ENCODE measurements at places on chromosomes 7 and 10. TPM values are rescaled to one million over a fixed set of nuclear protein-coding genes. Genes with fewer than 3 reads are reported as not detected.
A peak's percentile ranks its signal among the peaks of the same experiment; 100 is the strongest.

The ZNF22 gene
- total RNA-seq, result 36.9 TPM

The TAS2R41 gene
- not detected for total RNA-seq

GRCh38 chr10:9875353-9875752 lies 1142.3 kb upstream of the CELF2 start:
- no peak for DNase-seq
- no peak overlapping the region for H3K4me3 ChIP-seq
- H3K27me3 ChIP-seq, result no peaks in the 10 kb centered on the region
- no peaks in the 10 kb centered on the region for H3K36me3 ChIP-seq

The XRCC2 gene
- 22.8 TPM for total RNA-seq

DNA sequence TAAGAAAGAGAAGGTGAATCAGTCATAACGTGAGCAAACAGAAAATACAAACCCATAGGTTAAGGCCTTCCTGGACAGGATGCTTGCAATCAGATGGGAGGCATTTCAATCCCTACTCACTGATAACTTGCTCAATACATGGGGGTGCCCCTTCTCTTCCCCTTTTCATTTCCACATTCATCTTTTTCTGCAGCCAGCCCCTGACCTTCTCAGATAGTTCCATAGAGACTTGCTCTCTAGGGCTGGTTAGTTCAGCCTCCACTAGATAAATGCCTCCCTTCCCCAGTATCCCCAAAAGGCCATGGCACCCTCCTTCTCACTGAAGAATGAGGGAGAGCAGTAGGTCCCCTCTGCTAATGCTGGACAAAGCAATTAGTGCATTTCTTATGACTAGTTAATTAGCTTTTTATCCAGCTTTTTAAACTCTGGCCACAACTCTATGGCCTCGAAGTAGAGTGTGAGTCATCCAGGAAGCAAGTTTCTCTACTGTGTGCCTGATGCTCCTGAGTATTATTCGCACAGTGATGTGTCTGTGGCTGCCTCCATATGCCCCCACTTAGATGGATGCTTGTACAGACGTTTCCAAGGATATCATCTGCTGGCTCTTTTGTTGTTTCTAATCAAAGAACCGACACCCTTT lies 12.7 kb downstream of the CHN2 start:
- H3K27ac ChIP-seq, result no peak overlapping the region
- H3K4me1 ChIP-seq, result no peaks in the 10 kb centered on the region
- no peak for DNase-seq
- H3K4me3 ChIP-seq, result no peak overlapping the region

DNA sequence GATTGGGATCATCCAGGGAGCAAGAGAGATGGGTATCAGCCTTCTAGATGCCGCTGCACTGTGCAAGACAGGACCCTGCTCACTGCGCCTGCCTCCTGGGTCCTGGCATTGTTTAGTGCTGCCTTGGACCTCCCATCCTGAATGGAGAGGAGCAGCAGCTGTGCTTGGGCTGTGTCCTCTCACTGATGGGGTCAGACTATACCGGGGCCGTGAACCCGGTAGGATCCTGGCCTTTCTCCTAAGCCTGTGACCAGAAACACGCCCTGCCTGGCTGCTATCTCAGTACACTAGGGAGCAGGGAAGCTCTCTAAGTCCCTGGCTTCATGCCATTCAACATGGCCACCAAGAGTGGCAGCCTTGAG lies 309.4 kb upstream of the ZNF32 start:
- no peak overlapping the region for H3K4me3 ChIP-seq
- DNase-seq, result no peak
- no peaks in the 10 kb centered on the region for H3K4me1 ChIP-seq

DNA sequence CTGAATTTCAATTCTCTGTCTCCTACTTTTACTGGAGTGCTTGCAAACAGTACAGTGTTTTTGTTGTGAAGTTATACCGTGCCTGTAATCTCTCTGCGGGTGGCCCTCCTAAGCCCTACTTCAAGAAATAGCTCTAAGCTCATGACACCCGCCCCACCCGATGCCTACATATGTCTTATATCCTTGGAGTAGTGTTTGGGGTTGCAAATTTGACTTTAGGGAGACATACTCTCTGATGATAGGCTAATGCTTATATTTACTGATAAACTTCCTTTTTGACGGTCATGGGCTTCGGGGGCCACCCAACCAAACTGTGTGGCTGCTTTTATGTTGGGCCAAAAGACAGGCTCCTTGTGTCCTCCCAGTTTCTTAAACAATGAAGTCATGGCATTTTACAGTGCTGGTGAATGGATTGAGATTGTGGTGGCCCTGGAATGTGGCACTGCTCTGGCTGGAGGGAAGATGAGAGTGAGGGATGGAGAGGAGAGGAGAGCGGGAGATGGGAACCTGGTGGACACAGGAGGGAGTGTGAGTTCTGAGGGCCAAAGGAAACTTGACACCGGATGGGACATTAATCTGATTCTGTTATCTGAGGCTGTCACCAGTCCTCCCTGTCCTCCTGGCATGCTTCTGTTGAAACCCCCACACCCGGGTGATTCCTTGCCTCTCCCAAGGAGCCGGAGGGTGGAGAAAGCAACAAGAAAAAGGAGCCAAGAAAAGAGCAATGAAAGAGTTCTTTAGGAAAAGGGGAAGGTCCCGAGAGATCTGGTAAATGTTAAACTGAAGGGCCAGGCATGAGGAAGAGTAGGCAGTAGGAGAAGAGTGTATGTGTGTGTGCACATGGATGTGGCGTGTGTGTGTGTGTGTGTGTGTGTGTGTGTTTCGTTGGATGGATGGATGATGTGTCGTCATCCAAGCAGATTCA lies 113.3 kb downstream of the TCF7L2 start:
- DNase-seq, result peak; percentile 57
- H3K36me3 ChIP-seq, result peaks cover 28% of the 10 kb centered on the region
- peaks cover 25% of the 10 kb centered on the region for H3K4me1 ChIP-seq
- H3K4me3 ChIP-seq, result peak overlapping the region; percentile 51
- no peaks in the 10 kb centered on the region for H3K27me3 ChIP-seq
- H3K27ac ChIP-seq, result no peak overlapping the region

The CLDN4 gene
- total RNA-seq, result 15.5 TPM

DNA sequence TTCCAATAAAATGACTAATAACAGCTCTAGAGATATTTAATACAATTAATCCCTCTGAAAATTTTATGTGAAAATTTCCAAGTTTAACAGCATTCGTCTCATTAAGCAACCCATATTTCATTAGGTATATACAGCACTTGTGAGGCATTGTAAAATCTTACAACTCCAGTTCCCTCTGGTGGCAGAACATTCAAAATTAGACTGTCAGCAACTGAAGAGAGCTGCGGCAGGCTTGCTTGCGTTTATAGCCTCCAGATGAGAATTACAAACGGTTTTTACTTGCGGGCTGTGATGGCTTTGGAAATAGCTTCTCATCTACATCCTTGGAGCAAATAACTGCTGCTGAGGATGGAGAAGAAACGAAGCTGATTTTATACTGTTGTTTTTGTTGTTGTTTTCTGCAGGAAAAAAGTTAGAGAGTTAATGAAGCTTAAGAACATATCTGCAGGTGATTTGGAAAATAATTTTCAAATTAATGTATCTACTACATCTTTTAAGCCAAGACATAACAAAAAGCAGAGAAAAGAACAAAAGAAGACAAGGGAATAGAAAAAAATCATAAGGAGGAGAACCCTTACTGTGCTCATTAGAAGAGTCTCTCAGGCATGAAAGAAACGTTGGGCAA lies 171.3 kb downstream of the MAGI2 start:
- no peak overlapping the region for H3K27ac ChIP-seq
- no peaks in the 10 kb centered on the region for H3K4me1 ChIP-seq
- no peak overlapping the region for H3K4me3 ChIP-seq
- no peak for DNase-seq

DNA sequence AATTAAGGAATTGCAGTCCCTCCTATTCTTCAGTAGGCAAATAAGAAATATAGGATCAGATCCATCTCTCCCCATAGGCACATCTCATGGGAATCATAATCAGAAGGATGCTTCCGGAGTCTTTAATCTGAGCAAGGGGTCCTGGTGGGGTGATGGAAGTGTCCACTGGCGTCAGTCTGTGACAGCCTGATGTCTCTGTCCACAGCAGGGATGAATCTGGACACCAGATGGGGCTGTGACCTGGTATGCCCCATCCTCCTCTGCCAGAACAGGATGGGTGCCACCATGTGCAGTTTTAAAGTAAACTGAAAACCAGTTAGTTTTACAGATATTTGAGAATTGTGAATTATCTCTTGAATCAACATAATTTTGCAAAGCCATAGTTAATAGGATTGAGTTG lies 148.7 kb downstream of the C1GALT1 start:
- no peaks in the 10 kb centered on the region for H3K27me3 ChIP-seq
- H3K4me3 ChIP-seq, result no peak overlapping the region
- no peaks in the 10 kb centered on the region for H3K36me3 ChIP-seq
- no peak for DNase-seq

- DNase-seq, result no peak
- H3K27ac ChIP-seq, result no peak overlapping the region
- peaks cover 2% of the 10 kb centered on the region for H3K4me1 ChIP-seq
- H3K36me3 ChIP-seq, result 0 out of 3 replicates have a peak, but pooled peaks cover 2% of the 10 kb centered on the region
Observed at GRCh38 chr7:36224934-36225858, 72.1 kb downstream of the EEPD1 start.

DNA sequence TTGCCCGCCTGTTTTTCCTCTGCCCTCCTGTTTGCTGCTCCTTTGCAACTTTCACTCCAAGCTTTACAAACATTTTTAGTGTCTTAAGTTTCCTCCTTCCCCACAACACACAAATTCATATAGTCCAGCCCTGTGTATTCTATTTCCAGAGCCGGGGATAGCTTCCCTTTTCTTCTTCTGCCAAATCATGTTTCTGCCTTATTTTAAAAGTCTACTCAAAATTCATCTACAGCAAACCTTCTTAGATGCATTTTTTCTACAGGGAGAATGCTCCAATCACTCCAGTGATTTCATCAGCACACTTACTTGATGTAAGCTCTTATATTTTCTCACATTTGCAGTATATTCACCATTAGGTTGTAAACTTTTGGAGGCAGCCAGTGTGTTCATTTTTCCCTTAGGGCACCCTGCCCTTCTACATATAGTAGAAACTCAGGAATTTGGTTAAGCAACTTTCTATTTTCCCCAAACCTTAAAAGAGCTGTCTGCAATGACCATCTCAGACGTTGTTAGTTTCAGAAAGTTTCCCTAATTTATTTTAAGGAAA lies 12.4 kb upstream of the ACTA2 start:
- no peak overlapping the region for H3K27ac ChIP-seq
- no peaks in the 10 kb centered on the region for H3K27me3 ChIP-seq
- no peak for DNase-seq
- no peaks in the 10 kb centered on the region for H3K4me1 ChIP-seq
- no peaks in the 10 kb centered on the region for H3K36me3 ChIP-seq
- H3K4me3 ChIP-seq, result no peak overlapping the region

DNA sequence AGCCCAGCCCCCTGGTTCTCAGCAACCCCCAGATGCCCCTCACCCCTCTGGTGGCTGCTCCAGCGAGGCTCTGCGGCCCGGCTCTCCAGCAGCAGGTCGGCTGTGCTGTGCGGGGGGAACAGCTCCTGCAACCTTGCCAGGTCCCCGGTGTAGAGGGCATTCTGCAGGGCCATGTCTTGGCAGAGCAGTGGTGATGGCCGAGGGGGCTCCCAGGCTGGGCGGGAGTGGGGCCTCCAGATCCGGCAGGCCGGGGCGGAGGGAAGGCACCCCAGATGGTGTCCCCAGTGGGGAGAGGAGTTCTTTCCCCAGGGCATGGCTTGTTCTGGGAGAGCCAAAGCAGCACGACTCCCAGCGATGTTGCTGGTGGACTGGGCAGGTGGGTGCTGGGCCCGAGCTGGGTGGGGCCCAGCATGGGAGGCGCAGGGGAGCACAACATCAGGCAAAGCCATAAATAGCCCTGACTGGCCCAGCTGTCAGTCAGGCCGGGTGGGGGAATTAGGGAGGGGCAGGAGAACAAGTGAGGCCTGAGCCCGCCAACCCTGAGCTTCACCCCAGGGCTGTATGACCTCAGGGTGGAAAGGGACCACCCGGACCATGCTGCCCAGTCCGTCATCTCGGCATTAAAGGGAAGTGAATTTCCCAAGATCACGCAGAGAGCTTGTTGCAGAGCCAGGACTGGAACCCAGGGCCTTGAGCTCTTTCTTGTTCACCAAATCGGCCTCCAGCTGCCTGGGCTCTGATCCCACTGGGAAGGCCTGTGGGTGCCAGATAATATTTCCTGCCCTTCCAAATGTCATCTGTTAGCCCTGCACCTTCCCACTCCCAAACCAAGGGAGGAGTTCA lies 580 bp upstream of the ASB10 start:
- H3K27me3 ChIP-seq, result no peaks in the 10 kb centered on the region
- DNase-seq, result no peak
- no peak overlapping the region for H3K27ac ChIP-seq
- H3K4me1 ChIP-seq, result no peaks in the 10 kb centered on the region
- no peaks in the 10 kb centered on the region for H3K36me3 ChIP-seq

The MRPS16 gene
- 122 TPM for total RNA-seq

The BLNK gene
- total RNA-seq, result not detected

DNA sequence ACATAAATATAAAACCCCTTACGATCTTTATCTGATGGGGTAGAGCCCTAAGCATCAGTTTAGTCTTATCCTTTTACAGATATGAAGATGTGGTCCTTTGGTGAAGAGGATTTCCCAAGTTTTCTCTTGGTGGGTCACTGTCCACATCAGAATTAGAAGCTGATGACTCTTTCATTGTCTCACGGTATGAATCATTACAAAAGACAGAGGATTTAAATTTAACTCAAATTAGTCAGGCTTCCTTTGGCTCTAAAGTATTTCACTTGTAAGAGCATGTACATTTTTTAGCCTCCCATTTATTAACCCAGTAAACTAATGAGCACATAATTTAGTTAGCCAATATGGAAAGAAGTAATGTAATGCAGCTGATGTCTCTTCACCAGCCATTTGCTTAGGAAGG lies 49.9 kb upstream of the TMEM26 start:
- DNase-seq, result no peak
- no peak overlapping the region for H3K4me3 ChIP-seq
- H3K4me1 ChIP-seq, result no peaks in the 10 kb centered on the region
- no peak overlapping the region for H3K27ac ChIP-seq
- H3K27me3 ChIP-seq, result no peaks in the 10 kb centered on the region
- no peaks in the 10 kb centered on the region for H3K36me3 ChIP-seq

DNA sequence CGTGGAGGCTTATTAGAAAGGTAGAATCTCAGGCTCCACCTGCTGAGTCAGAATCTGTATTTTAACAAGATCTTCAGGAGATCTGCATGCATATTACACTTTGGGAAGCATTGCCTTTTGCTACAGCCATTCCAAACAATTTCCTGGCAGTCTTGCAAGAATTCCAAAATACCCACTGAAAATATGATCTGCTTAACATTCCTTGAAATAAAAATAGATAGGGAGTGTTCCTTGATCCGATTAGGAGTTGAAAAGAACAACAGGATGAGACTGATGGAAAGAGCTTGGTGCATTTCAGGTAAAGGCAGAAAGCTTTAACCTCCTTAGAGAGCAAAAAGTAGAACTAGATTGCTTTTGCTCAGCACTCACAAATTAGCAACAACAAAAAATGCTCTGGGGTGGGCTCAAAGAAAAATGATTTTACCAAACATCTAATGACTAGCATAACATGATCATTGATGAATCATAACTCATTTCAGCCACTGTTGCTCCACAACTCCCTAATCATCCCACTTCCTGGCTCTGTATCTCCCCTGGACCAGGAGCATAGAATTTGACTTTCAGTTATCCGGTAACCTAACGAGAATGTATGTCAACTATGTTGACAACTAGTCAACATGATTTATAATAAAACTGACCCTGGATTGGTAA lies 115.2 kb downstream of the RNLS start:
- H3K27me3 ChIP-seq, result no peaks in the 10 kb centered on the region
- no peak for DNase-seq
- no peaks in the 10 kb centered on the region for H3K36me3 ChIP-seq
- H3K4me3 ChIP-seq, result no peak overlapping the region
- no peak overlapping the region for H3K27ac ChIP-seq

GRCh38 chr7:30815388-30815854 lies 44.2 kb downstream of the MINDY4 start:
- no peaks in the 10 kb centered on the region for H3K36me3 ChIP-seq
- no peak overlapping the region for H3K27ac ChIP-seq
- no peaks in the 10 kb centered on the region for H3K4me1 ChIP-seq
- H3K4me3 ChIP-seq, result no peak overlapping the region
- H3K27me3 ChIP-seq, result no peaks in the 10 kb centered on the region

Data from H9 (cell line).